ENCODE measurements at places on chromosomes 13 and 19. TPM values are rescaled to one million over a fixed set of nuclear protein-coding genes. Genes with fewer than 3 reads are reported as not detected.

The SHC2 gene
- 0.13 TPM for total RNA-seq

The BST2 gene
- 28.2 TPM for total RNA-seq

The URAD gene
- not detected for total RNA-seq

The PRODH2 gene
- total RNA-seq, result not detected

The ZNF135 gene
- total RNA-seq, result 4.5 TPM

The PLPPR2 gene
- total RNA-seq, result 12.1 TPM

The DHDH gene
- 0.12 TPM for total RNA-seq

The SPTBN4 gene
- total RNA-seq, result 2.4 TPM

The CBARP gene
- 1.2 TPM for total RNA-seq

The KIR3DL1 gene
- not detected for total RNA-seq

The IZUMO2 gene
- total RNA-seq, result not detected

The ADGRE2 gene
- 0.06 TPM for total RNA-seq

The LILRB2 gene
- not detected for total RNA-seq

The PINLYP gene
- 5.3 TPM for total RNA-seq

The ZNF677 gene
- 15.0 TPM for total RNA-seq

The UBXN6 gene
- 105 TPM for total RNA-seq

The TMEM147 gene
- total RNA-seq, result 73.3 TPM

Data from aortic smooth muscle cell (primary cell).